ENCODE measurements at places on chromosomes 12 and 14.
A peak's percentile ranks its signal among the peaks of the same experiment; 100 is the strongest.

- no peak for DNase-seq
These were observed 86.5 kb upstream of the SLC38A2 start for GRCh38 chr12:46459111-46459510.

DNA sequence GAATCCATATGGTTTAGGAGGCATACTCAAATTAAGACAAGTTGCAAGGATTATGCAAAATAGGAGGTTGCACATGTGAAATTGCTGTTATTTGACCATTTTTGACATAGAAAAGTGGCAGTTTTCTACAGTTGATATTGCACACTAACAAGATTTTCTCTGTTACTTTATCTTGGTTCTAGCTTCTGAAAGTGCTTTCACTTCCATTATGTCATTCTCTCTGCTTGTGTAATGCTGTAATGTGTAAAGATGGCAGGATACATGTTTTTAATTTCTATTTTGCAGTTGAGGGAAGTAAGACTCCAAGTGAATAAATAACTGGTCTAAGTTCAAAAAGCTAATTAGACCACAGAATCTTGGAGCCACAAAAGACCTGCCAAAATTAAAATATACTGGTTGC is 60.6 kb downstream of the MYRFL start:
- no peak for DNase-seq

GRCh38 chr12:108884116-108885012 is 4.5 kb downstream of the DAO start:
- DNase-seq = no peak

DNA sequence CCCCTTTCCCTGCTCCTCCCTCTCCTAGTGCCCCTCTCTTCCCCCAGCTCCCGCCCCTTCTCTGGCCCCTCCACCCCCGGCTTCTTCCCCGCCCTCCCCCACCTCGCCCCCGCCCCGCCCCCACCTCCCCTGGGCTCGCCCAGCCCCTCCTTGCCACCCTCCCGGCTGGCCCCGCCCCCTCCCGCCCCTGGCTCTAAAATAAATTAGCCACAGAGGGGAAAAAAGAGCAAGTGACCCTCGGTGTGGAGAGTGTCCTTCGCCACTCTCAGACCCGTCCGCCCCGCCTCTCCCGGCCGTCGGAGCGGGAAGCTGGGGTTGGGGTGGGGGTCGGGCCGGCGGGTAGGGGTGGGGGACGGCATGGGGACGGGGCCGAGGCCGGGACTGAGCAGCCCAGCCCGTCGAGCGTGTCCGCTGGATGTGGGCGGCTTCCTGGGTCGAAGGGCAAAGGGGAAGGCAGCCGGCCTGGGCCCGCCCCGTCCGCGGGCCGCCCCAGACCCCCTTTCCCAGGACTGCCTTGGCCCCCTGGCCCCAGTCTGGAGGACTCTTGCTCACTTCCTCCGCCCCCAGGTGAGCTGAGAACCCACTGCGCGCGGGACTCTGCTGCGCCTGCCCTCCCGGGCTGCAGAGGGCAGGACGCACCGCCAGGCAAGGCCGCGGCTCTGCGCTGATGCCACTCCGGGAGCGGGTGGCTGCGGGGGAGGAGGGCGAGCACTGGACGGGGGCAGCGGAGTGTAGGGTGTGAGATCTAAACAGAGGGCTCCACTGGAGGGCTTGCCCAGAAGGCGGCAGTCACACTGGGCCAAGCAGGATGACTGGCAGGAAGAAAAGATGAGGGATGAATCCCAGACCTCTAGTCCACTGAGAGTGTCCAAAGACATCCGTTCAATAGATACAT is 570 bp upstream of the FIGNL2 start:
- no peak for DNase-seq

DNA sequence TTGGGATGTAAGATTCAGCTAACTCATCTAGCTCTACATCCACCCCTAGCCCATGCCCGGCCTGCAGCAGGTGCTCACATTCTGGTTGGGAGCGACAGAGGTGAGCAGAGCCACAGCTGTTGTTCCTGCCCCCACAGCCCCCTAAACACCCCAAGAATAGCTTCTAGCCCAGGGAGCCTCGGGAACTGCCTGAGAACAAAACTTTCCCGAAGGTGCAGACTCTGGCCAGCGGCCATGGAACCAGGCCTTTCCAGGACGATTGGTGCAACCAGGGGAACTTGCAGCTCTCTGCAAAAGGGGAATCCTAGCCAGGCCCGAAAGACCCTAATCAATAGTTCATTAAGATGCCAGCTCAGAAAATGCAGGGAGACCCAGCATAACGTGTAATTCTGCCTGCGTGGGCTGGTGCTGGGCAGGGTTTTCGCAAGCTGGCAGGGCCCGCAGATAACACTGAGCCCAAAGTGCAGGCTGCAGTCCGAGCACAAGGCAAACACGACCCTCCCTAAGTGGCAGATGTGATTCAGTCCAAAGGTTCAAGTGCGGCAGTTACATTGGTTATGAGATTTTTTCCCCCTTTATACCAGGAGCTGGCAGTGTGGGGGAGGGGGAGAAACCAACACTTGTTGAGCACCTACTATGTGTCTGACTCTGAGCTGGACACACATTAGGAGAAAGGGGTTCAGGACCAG is 122.5 kb upstream of the MAP1LC3B2 start:
- DNase-seq = no peak

DNA sequence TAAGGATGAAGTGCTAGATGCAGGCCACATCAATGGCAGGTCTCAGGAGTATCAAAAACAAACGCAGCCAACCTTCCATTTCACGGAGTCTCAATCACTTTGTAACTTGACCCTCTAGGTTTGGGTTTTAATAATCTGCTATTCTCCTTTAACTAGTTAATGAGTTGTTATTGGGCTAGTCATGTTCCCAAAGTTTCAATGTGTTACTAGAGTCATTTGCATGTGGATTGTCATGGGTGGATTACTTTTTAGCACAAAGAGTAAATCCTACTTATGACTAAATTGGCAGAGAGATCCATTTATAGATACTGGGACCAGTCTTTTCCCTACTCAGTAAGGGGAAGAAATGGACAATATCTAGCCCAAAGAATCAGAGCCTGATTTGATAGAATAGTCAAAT is 151.0 kb downstream of the BCAT1 start:
- DNase-seq = no peak

DNA sequence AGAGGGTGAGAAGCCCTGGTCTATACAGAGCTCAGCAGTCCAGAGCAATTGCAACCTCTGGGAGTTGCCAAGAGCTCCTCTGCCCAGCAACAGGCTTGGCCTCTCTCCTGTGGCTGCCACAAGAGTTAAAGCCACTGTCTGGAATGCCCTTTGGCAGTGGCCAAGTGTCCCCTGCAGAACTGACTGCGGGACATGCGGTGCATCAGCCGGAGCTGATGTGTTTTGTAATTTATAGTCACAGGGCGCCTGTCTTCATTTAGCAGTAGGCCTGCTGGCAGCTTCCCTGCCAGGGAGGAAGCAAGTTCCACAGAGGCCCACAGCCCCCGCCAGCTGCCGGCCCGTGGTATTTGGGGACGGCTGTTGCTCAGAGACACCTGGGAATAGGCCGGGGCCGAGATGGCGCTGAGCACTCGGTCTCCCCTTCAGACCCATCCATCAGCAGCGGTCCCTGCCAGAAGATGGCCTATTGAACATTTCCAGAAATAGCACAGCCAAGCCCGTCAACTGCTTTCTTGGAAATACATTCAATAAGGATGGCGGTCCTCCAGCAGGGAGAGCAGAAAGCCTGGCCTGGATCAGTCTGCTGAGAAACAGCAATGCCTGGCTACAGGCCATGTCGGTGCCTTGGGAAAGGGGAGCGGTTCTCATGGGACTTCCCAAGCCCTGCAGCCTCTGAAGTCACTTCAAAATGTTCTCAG is 217.4 kb downstream of the CRADD start:
- peak; percentile 38 for DNase-seq

GRCh38 chr12:89062996-89063395 is 289.3 kb downstream of the DUSP6 start:
- DNase-seq = no peak

- no peak for DNase-seq
These were observed 12.4 kb upstream of the SIX1 start for GRCh38 chr14:60661721-60662120.

- DNase-seq = no peak
These were observed 106.1 kb downstream of the PTPN11 start for GRCh38 chr12:112524676-112525425.

DNA sequence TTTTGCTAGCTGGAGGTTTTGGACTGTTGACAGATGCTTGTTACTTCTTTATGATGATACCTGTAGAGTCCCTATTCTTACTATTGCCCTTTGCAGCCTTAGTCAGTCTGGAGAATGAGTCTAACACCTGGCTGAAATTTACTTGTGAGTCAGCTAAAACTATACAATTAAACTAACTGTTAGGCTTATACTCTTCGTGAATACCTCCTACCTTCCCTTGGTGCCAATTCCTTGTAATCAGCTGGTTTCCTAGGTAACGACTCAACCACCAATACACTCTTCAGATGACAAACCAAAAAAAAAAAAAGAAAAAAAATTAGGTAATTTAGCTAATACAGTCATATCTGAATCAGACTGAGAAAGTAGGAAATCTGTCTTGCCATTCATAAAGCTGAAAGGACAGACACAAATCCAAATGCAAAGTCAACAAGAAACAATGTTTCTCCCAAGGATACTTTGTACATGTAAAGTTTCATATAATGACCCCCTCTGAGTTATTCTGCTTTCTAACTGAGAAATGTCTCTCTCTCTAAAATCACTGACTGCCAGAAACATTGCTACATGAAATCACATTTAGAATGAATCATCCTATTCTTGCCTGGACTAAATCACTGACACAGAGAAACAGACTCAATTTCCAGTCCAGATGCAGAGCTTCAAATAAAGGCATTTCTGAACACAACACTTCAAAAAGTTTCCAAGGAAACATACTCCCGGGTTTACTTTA is 56.5 kb upstream of the CDKL1 start:
- DNase-seq = no peak

DNA sequence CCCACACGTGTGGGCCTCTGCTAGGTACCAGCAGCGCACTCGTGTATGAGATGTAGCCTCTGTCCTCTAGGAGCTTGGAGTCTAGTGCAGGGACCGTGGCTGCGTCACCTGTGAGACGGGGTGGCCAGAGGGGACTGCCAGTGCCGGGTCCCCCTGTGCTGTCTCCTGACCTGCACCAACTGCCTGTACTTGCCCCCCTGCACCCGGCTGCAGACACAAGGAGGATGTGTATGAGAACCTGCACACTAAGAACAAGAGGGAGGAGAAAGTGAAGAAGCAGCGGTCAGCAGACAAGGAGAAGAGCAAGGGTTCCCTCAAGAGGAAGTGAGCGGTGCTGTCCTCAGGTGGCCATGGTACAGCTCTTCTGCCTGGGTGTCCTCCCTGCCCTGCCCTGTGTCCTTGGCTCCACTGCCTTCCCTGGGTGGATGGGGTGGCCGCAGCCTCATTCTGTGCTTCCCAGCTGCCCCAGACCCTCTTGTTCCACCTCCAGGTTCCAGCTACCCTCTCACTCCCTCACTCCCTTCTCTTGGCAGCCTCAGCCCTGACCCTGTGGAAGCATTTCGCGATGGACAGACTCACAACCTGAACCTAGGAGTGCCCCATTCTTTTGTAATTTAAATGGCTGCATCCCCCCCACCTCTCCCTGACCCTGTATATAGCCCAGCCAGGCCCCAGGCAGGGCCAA is 9.6 kb downstream of the PTPN6 start:
- no peak for DNase-seq

- no peak for DNase-seq
These were observed 266.0 kb downstream of the KSR2 start for GRCh38 chr12:117702741-117703140.

- no peak for DNase-seq
These were observed 110.5 kb upstream of the FUT8 start for GRCh38 chr14:65301862-65302539.

- DNase-seq = no peak
These were observed 37.2 kb downstream of the RAN start for GRCh38 chr12:130909111-130909510.

- no peak for DNase-seq
These were observed 142.0 kb downstream of the LLPH start for GRCh38 chr12:65988596-65988995.

DNA sequence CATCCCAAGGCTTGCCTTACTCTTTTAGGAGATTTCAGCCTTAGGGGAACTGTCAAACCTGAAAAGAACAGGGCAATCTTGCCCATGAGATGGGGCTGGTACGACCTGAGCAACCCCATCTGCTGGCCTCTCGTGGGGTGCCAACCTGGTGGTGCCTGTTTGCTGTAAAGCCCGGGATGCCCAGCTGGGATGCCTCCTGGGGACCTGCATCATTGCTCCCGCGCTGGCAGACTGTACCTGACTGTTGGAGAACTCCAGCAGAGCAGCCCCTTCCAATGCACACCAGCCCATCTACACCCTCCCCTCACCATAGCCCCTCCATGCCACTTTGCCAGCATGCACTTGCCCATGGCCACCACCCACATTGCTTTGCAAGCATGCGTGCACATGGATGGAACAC is 335.7 kb downstream of the RPS29 start:
- DNase-seq = no peak

- DNase-seq = no peak
These were observed 184.2 kb upstream of the GZMB start for GRCh38 chr14:24818058-24818822.
